ENCODE measurements at places on chromosomes 6 and 20.

GRCh38 chr20:46334303-46334904 is 26.1 kb upstream of the CDH22 start:
- DNase-seq: no peak

GRCh38 chr6:140230282-140230681 is 855.8 kb upstream of the CITED2 start:
- no peak for DNase-seq

GRCh38 chr6:168834042-168834587 is 393.1 kb downstream of the SMOC2 start:
- DNase-seq: no peak

DNA sequence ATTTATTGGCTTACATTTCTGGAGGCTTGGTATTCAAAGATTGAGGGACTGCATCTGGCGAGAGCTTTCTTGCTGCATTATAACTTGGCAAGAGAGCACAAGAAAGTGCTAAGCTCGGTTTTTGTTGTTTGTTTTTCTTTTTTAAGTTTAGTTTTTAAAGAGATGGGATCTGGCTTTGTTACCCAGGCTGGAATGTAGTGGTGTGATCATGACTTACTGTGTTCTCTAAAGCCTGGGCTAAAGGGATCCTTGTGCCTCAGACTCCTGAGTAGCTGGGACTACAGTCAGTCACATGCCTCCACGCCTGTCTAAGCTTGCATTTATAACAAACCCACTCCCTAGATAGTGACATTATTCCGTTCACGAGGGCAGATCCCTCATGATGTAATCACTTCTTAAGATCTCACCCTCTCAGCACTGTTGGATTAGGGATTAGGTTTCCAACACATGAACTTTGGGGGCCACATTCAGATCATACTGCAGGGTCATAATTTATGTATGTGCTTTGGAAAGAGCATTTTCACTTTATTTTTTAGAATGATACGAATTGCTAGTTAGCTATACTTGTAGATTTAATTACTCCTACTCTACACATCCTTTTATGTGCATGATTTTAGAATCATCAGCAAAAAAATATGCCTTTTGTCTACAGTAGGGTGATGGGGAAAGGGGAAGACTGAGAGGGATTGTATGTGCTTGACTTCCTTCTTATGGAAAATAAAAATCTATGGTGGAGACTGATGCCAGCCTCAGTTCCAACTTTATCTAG is 167.8 kb downstream of the JARID2 start:
- DNase-seq: no peak

DNA sequence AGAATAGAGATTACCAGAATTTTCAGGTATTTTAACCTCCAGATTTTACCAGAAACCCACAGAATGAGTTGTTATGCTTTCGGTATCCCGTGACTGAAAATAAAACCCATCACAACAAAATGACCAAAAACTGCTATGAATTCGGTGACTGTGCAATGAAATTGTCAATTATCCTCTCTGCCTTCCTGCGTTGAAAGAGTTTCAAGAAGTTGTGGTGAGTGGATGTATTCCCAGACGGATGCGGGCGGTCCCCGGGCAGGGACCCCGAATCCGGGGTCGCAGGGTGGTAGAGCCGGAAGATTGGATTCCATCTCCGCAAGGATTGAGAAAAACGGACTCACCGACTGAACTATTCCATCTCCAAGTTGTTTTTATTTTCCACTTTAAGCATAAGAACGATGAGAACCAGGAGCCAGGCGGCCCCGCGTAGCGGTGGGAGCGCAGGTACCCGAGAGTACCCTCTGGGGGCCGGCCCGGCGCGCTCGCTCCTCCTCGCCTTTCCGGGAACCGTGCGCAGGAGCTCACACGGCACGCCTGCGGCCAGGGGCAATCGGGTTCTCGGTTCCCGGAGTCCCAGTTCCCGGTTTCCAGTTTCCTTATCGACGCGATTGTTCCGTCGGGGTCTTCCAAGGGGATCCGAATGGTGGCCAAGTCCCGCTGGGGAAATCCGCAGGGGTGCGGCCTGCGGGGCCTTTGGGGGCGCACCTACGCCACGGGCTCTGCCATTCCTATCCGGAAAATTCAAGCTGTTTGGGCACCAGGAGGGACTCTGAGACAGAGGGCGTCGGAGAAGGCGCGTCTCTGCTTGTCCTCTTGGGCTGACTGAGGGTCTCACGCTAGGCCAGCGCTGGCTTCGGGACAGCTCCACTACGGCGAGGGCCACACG is 104.9 kb upstream of the PRDM1 start:
- DNase-seq: no peak

- no peak for DNase-seq
These were observed 9.0 kb downstream of the C20orf203 start for GRCh38 chr20:32664678-32665159.

GRCh38 chr6:74128536-74128935 is 432.5 kb downstream of the CD109 start:
- no peak for DNase-seq

- no peak for DNase-seq
These were observed 126.9 kb upstream of the ARMC2 start for GRCh38 chr6:108721286-108721685.

DNA sequence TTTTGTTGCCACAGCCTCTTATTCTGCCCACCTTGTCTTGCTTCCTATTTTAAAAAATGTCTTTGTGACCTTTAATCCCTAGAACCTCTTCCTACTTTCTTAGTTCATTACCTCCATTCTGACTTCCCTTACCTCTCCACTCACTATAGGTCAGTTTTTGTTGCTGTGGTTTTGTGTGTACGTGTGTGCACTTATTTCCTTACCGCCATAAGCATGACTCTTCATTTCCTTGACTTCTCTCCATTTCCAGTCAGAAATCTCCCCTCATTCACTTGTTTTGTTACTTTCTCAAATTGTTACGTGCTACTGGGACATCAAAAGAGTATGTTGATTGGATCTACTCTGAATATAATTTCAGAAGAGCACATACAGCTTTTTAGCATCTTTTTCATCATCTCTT is 26.6 kb downstream of the SF3B5 start:
- DNase-seq: no peak

DNA sequence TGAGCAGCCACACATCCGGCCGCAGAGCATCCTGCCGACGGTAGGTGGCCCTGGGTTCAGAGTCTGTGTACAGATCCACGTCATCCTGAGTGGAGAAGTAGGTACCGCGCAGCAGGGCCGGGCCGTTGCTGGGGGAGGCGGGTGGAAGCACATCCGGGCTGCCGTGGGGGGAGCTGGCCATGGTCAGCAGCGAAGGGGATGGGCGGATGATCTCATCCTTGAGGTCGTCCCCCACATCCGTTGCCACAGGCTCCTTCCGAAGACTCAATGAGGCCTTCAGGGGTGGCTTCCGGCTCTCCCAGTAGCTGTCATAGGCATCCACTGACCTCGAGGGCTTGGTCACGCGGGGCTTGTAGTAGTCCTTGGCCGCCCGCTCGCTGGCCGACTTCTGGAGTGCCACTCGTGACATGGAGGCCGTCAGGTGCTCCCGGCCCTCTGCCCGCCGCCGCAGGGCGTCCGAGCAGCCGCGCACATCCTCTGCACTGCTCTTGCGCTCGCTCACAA is 9.2 kb downstream of the SPATA2 start:
- DNase-seq: no peak

DNA sequence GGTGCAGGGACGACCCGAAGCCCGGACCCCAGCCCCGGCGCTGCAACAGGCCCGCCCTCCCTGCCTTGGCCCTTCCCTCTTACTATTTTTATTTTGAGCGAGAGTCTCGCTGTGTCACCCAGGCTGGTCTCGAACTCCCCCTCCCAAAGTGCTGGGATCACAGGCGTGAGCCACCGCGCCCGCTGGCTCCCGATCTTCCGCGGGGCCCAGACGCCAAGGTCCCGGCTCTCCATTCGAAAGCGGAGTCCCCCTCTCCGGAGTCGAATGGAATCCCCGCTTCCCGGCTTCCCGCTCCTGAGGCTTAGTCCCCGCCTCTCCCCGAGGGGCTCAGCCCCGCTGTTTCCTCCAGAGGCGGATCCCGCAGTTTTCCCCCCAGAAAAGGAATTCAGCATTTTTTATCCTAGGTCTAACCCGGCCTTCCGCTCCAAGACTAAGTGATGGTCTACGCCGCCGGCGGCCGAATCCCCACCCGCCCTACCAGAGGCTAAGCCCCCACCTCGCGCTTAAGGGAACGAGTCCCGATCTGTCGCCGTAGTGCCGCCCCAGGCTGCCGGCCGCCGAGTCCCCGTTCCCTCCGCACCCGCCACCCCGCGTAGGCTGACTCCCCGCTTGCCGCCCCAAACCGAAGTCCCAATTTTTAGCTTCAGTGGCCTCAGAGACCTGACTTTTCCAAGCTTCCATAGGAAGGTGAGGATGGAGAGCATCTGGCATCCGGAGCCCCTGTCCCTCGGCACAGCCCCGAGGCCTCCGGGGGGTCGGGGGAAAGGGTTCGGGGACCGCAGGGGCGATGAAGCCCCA is 11.5 kb upstream of the TMC2 start:
- no peak for DNase-seq

DNA sequence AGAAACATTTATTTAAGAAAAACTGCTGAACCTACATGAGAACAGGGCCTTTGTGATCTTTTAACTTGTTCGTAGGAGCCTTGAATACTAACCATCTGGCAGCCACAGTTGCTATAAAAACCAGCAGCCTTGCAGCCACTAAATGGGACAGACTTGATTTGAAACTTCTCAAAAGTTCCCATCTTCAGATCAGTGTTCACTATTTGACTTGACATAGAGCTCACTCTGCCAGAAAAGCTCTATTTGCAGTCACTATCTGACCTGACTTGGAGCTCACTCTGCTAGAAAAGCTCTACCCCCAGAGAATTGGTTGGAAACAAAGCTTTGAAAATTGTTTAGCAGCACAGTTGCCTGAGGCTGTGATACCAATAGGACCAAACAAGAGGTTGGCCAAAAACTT is 119.3 kb upstream of the F13A1 start:
- DNase-seq: no peak

DNA sequence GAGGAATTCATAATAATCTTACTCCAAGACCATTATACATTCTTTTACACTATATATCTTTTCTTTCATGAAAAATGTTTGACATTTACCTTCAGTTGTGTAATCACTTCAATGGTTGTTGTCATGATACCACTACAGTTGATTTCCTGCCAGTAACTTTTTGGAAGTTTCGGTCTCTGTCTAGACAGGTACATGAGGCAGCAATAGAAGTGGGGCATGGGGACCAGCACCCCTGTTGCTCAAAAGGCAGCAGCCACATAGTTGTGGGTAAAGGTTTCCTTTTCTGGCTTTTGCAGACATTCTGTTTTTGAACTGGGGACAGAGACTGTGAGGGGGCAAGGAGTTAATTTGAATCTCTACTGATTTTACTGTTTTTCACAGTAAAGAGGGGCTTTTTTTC is 14.1 kb downstream of the SAMD5 start:
- no peak for DNase-seq

DNA sequence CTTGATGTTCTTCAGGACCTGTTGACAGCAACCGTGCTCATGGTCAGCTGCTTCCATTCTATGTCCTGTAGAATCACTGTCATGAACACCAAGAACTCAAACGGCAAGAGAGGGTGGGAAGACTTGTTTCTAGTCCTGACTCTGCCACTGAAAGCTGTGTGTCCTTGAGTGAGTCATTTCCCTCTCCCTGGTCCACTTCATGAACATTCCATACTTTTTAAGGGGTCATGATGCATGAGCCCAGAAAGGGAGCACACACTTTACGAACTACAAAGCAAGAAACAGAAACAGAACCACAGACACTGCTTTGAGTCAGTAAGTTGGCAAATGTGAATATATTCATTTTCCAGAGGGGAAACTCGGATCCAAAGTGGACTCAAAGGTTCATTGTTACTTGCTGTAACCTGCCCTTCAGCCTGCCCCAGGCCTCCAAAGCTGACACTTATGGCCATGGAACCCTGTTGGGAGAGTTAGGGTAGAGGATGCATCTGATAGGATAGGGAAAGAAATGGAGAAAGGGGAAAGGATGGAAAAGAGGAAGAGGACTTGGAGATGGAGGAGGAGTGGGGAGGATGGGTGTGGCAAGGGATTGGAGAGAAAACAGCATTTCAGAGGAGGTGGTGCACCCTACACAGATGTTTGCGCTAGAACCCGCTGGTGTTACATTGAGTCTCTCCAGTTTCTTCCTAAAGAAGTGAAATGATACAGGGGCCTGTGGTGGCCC is 129.8 kb downstream of the FOXO3 start:
- no peak for DNase-seq

GRCh38 chr6:157079771-157080170 is 243.5 kb downstream of the TMEM242 start:
- no peak for DNase-seq

GRCh38 chr20:17782768-17783167 is 83.0 kb downstream of the BANF2 start:
- DNase-seq: no peak

- no peak for DNase-seq
These were observed 186.7 kb downstream of the BMP2 start for GRCh38 chr20:6954219-6954618.

DNA sequence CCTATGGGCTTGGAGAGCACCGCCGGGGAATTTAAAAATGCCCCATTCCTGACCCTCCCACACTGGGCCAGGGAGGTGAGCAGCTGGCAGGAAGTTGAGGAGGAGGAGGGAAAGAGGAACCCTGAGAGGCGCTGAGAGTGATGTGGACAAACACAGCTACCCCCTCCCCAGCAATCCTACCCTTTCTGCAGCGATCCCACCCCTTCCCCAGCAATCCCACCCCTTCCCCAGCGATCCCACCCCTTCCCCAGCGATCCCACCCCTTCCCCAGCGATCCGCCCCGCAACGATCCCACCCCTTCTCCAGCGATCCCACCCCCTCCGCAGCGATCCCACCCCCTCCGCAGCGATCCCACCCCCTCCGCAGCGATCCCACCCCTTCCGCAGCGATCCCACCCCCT is 111.6 kb downstream of the SYCP2 start:
- no peak for DNase-seq

All from NCI-H1436 treated with DMSO at 0.1 percent for 48 hours (cell line).